ENCODE measurements at places on chromosomes 12 and 14. TPM values are rescaled to one million over a fixed set of nuclear protein-coding genes. Genes with fewer than 3 reads are reported as not detected.

Gene EEF1AKMT3
- 3.7 TPM for total RNA-seq

Gene TMEM119
- 0.10 TPM for total RNA-seq

Gene SLCO1A2
- total RNA-seq = not detected

Gene TSHR
- total RNA-seq = not detected

Gene SYT1
- total RNA-seq = not detected

Gene KIF21A
- 28.5 TPM for total RNA-seq

Gene DIO3
- not detected for total RNA-seq

Gene HOXC10
- total RNA-seq = not detected

Gene FOXN4
- total RNA-seq = not detected

Gene BIN2
- total RNA-seq = 59.1 TPM

Gene GPR84
- 2.6 TPM for total RNA-seq

Gene NR1H4
- not detected for total RNA-seq

GRCh38 chr12:108441549-108441948 lies 73.5 kb upstream of the FICD start:
- no peak overlapping the region for H3K4me3 ChIP-seq
- H3K36me3 ChIP-seq = no peaks in the 10 kb centered on the region
- H3K27ac ChIP-seq = no peak overlapping the region
- peaks cover 9% of the 10 kb centered on the region for H3K27me3 ChIP-seq
- no peak for DNase-seq

- peaks cover 1% of the 10 kb centered on the region for H3K4me1 ChIP-seq
- H3K36me3 ChIP-seq = no peaks in the 10 kb centered on the region
These were observed 188.7 kb upstream of the ARID2 start for GRCh38 chr12:45540661-45541341.

DNA sequence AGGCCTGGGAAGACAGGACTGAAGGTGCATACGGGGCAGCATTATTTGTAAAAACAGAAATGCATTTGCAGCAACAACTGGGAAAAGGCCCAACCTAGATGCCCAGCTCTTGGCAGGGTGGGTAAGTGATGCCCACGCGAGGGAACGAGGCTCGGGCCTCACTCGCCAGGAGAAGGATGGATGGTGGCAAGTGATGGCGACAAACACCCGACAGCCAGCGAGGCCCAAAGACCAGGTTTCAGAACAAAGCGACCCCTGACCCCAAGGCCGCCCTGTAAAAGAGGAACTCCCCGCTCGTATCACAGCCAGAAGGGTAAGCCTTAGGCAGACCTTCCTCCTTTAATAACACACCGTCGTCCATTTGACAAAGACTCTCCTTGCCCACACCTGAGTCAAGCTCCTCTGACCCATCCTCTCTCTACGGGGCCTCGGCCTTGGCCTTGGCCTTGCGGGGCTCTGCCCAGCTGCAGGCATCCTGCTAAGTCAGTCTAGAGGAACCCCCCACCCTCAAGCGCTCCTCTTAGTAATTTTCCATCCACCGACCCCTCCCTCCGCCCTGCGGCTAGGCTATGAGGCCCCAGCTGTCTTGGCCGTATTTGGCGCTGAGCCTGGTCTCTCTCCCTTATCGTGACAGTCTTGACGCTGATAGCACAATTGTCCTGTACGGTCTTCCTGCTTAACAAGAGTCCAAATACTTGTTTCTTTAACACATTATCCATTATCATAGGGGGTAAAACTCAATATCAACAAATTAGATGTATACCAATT lies 80.2 kb downstream of the NCOR2 start:
- no peak overlapping the region for H3K4me3 ChIP-seq
- H3K27ac ChIP-seq = no peak overlapping the region
- H3K27me3 ChIP-seq = no peaks in the 10 kb centered on the region
- peaks cover 14% of the 10 kb centered on the region for H3K4me1 ChIP-seq
- no peak for DNase-seq
- H3K36me3 ChIP-seq = peaks cover 19% of the 10 kb centered on the region

DNA sequence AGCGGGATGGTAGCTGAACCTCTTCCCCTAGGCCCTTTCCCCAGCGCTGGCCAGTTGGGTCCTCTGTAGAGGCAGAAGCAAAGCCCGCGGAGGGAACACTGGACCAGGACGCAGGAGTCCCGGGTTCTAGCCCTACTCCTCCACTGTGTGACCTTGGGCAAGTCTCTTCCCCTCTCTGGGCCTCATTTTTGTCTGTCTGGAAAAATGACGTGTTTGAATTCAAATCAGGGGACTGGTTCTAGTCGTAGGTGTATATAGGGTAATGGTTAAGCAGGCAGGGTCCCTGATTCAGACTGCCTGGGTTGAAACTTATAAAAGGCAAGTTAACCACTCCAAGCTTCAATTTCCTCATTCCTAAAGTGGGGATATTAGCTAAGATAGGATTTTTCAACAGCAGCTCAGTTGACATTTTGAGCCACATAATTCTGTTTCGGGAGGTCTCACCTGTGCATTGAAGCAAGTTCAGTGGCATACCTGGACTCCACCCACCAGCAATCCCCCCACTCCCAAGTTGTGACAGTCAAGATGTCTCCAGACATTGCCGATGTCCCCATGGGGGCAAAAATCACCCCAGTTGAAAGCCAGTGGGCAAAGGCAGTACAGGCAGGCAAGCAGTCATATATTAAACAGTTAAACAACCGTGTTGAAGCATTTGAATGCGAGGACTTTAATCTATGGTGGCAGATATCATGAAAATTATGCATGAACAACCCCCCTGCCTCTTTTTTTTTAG lies 899 bp downstream of the TPCN1 start:
- H3K36me3 ChIP-seq = peaks cover 2% of the 10 kb centered on the region
- peak; percentile 35 for DNase-seq
- H3K4me1 ChIP-seq = peaks cover 32% of the 10 kb centered on the region
- H3K4me3 ChIP-seq = peak overlapping the region; percentile 93

GRCh38 chr14:99522025-99522401 lies 40.8 kb downstream of the CCNK start:
- H3K4me3 ChIP-seq = no peak overlapping the region
- no peaks in the 10 kb centered on the region for H3K36me3 ChIP-seq
- no peak for DNase-seq
- H3K27ac ChIP-seq = no peak overlapping the region
- peaks cover 15% of the 10 kb centered on the region for H3K4me1 ChIP-seq

DNA sequence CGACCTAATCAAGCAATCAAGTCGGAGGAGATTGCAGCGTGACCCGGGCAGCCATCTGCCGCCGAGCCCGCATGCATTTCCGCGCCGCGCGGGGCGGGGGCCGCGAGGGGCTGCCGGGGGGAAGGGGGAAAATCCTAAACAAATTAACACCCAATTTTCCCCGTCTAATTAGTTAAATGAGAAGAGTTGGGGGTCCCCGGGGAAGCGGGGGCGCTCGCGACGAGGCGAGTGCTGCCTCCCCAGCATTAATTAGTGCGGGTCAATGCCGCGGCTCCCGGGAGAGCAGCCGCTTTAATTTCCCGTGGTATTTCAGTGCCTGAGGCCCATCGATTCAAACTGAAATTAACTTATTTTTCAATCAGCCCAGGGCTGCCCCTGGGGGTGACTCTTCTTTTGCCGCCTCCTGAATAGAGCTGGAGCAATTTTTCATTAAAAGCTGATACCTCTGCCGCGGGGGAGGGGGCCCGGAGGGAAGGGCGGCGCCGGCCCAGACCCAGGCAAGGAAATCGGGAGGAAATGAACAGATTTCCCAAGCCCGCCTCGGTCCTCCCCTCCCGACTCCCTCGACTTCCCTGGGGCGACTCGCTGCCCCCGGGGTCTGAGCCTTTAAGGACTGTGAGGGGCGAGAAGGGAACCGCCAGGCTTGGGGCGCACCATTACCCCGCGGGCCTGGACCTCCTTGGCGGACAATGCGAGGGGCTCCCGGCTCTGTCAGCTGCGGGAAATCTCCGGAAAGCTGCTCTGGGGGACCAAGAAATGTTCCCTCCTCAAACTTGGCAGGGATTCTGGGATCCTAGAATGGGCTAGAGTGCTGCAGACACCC lies 18.9 kb downstream of the VSX2 start:
- no peak overlapping the region for H3K27ac ChIP-seq
- H3K4me3 ChIP-seq = peak overlapping the region; percentile 75
- H3K36me3 ChIP-seq = no peaks in the 10 kb centered on the region
- peak; percentile 10 for DNase-seq

GRCh38 chr12:110312581-110313360 lies 31.7 kb downstream of the ATP2A2 start:
- H3K4me3 ChIP-seq = no peak overlapping the region
- H3K27me3 ChIP-seq = no peaks in the 10 kb centered on the region
- peaks cover 61% of the 10 kb centered on the region for H3K4me1 ChIP-seq
- DNase-seq = peak; percentile 39

DNA sequence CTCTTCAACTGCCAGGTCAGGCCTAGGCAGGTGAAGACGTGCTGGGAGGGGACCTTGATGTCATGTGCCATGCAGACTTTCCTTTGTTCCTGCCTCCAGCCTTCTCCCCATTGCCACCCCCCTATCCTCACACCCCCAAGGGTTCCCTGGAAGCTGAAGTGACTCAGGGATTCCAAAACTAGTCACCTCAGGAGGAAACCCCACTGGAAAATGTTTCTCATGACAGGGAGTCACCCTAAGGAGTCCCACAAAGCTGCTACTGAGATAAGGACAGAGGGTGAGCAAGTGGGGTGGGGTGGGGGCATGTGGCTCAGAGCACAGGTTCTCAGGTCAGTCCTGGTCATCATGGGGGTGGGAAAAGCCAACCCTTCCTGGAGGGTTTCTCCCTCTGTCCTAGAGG lies 2.4 kb upstream of the IL25 start:
- H3K36me3 ChIP-seq = no peaks in the 10 kb centered on the region
- no peak for DNase-seq
- H3K4me3 ChIP-seq = no peak overlapping the region
- peaks cover 16% of the 10 kb centered on the region for H3K27me3 ChIP-seq

DNA sequence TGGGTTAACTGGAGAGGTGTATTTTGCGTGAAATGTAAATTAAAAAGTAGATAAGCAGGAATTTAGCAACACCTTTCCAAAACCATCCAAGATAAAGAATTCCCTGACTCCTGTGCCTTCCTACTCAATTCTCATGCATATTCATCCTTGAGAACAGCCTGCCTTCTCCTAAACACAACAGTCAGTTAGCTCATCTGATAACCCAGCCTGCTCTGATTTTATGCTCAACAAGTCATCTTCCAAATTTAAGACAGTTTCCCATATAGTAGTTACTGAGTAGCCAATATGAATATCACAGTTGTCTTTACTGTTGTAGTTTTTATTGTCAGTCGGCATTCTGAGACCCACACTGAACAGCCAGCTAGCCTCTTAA lies 27.1 kb downstream of the CPNE8 start:
- no peaks in the 10 kb centered on the region for H3K27me3 ChIP-seq
- H3K27ac ChIP-seq = no peak overlapping the region
- no peak overlapping the region for H3K4me3 ChIP-seq
- H3K36me3 ChIP-seq = no peaks in the 10 kb centered on the region

GRCh38 chr12:132395192-132395907 lies 66.0 kb upstream of the GALNT9 start:
- no peaks in the 10 kb centered on the region for H3K4me1 ChIP-seq
- no peak overlapping the region for H3K4me3 ChIP-seq
- H3K36me3 ChIP-seq = no peaks in the 10 kb centered on the region

DNA sequence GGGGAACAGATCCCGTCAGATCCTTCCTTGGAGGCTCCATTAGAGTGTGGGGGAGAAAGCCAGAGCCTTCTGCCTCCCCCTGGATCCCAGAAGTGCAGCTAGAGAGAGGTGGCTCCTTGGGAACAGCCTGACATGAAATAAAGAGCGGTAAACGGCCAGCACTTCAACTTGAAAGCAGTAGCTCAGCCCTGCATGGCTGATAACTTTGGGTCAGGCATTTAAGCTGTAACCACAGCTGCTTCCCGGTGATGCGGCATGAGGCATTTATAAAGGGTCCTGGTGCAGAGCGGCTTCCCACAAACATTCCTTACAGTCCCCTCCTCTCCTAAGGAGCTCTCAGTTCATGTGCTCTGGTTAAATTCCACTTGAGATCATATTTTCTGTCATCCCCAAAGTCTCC lies 960.3 kb downstream of the VRK1 start:
- H3K27me3 ChIP-seq = no peaks in the 10 kb centered on the region
- H3K4me3 ChIP-seq = no peak overlapping the region
- H3K36me3 ChIP-seq = no peaks in the 10 kb centered on the region
- no peak for DNase-seq

- no peak for DNase-seq
- no peak overlapping the region for H3K27ac ChIP-seq
- no peaks in the 10 kb centered on the region for H3K4me1 ChIP-seq
These were observed 183.3 kb downstream of the RBM19 start for GRCh38 chr12:113782873-113783272.

- H3K27me3 ChIP-seq = peaks cover 9% of the 10 kb centered on the region
- H3K36me3 ChIP-seq = no peaks in the 10 kb centered on the region
- no peak for DNase-seq
- no peak overlapping the region for H3K27ac ChIP-seq
- H3K4me1 ChIP-seq = no peaks in the 10 kb centered on the region
These were observed 218.1 kb downstream of the MON2 start for GRCh38 chr12:62684570-62685295.

- H3K4me1 ChIP-seq = no peaks in the 10 kb centered on the region
- H3K36me3 ChIP-seq = peaks cover 18% of the 10 kb centered on the region
- no peak overlapping the region for H3K4me3 ChIP-seq
These were observed 72.9 kb downstream of the TRAFD1 start for GRCh38 chr12:112198120-112198733.

- H3K36me3 ChIP-seq = no peaks in the 10 kb centered on the region
- peak overlapping the region; percentile 53 for H3K4me3 ChIP-seq
- DNase-seq = peak; percentile 65
- H3K27me3 ChIP-seq = no peaks in the 10 kb centered on the region
- no peak overlapping the region for H3K27ac ChIP-seq
- H3K4me1 ChIP-seq = peaks cover 14% of the 10 kb centered on the region
These were observed 11.1 kb upstream of the KRT1 start for GRCh38 chr12:52691076-52691840.

- DNase-seq = no peak
- H3K27ac ChIP-seq = no peak overlapping the region
- peaks cover 2% of the 10 kb centered on the region for H3K4me1 ChIP-seq
- no peak overlapping the region for H3K4me3 ChIP-seq
- H3K36me3 ChIP-seq = peaks cover 5% of the 10 kb centered on the region
These were observed 59.1 kb upstream of the BICD1 start for GRCh38 chr12:32047357-32048212.

- no peaks in the 10 kb centered on the region for H3K27me3 ChIP-seq
- peak; percentile 62 for DNase-seq
- H3K4me3 ChIP-seq = peak overlapping the region; percentile 93
- peaks cover 74% of the 10 kb centered on the region for H3K4me1 ChIP-seq
- H3K27ac ChIP-seq = peak overlapping the region; percentile 93
- H3K36me3 ChIP-seq = peaks cover 16% of the 10 kb centered on the region
These were observed 507 bp downstream of the BAZ2A start for GRCh38 chr12:56629459-56630179.

DNA sequence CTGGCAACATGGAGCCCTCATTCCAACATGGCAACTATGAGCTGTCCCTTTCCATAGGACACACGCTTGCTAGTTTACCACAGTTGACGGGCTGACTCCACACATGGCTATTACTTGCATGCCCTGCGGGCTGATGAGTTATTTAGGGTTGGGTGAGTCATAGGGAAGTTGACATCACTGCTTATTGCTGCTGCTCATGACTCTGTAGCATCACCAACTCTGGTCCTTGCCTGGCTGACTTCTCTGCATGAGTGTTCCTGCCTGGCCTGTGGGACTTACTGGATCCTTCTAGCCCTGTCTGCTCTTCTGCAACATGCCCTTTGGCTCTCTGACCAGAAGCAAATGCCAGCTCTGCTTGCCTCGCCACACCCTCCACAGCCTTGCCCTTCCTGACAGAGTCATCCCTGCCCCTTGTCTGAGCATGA lies 199.5 kb downstream of the ANO6 start:
- peaks cover 23% of the 10 kb centered on the region for H3K36me3 ChIP-seq
- no peak overlapping the region for H3K4me3 ChIP-seq
- DNase-seq = peak; percentile 60
- no peak overlapping the region for H3K27ac ChIP-seq
- peaks cover 6% of the 10 kb centered on the region for H3K4me1 ChIP-seq

All from activated CD4-positive, alpha-beta memory T cell treated with anti-CD3 and anti-CD28 coated beads for 36 hours (primary cell).